ENCODE measurements at places on chromosomes 5 and 9. TPM values are rescaled to one million over a fixed set of nuclear protein-coding genes. Genes with fewer than 3 reads are reported as not detected.

Gene GAS1
- total RNA-seq, result 2.3 TPM

Gene TNFSF15
- total RNA-seq, result 48.1 TPM

Gene GRXCR2
- total RNA-seq, result not detected

Gene RNF183
- total RNA-seq, result not detected

Gene TMEM171
- 2.3 TPM for total RNA-seq

Gene NOXA1
- total RNA-seq, result 1.7 TPM

Gene LHX3
- total RNA-seq, result not detected

Gene FYB1
- not detected for total RNA-seq

Gene SLCO6A1
- not detected for total RNA-seq

Gene ARID3C
- not detected for total RNA-seq

Gene MCTP1
- 9.0 TPM for total RNA-seq

Gene F2R
- 368 TPM for total RNA-seq

GRCh38 chr5:5062525-5063302 is 77.4 kb upstream of the ADAMTS16 start:
- no peak for DNase-seq

GRCh38 chr5:122030251-122030650 is 47.8 kb downstream of the LOX start:
- DNase-seq, result no peak

- DNase-seq, result no peak
Measured at GRCh38 chr5:76791461-76791860, 27.4 kb upstream of the F2RL1 start.

DNA sequence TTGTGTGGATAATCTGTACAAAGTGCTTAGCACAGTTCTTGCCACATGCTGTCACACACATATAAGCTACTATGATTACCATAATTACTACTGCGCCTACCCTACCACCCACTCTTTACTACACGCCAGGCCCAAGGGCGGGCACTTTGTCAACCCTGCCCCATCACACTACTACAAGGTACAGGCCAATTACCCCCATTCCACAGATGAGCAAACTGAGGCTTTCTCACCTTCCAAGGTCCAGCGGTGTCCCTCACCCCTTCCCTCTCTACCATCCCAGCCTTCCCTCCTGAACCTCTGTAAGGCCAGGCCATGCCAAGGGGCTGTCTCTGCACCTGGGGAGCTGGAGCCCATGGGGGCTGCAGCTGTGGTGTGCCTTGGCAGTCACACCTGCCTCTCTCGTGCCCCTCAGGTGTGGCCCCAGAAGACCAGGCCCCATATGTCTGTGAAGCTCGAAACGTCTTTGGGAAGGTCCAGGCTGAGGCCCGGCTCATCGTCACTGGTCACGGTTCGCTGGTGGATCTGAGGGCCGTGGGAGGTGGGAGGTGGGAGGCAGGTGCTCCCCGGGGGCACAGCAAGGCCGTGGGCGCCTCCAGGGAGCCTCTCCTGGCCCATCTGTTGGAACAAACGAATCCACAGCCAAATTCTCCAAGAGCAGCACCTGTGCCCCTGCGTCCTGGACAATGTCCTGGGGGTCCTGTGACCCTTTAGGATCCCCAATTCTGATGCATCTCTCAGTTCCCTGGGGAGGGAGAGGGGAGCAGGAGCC is 54.6 kb downstream of the HMCN2 start:
- no peak for DNase-seq

GRCh38 chr9:129569502-129570449 is 51.1 kb downstream of the C9orf50 start:
- no peak for DNase-seq

DNA sequence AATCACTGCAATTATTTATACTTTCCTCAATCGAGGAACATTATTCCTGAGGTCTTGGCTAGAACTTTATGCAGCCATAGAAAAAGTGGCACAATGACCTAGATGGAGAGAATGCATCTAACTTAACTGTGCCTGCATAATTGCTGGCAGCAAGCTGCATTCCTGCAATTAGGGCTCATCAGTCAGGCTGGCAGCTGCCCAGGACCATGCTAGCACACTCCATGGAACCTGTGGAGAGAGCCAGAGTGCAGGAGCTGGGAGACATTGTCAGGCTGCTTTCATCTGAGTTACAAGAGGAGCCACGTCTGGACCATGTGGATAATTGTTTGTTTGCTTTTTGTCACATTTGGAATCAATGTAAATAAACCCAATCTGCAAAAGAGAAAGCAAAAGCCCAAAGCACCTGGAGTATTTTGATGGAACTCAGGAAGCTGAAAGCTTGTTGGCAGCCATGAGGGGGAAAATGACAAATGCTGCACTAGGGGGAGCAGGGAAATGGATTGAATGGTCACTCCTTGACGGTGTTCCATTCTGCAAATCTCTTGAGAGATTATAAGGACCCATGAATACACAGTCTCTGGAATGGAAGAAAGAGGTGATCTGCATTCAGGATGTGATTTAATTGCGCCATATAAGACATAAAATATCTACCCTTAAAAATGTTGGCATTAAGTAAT is 839.9 kb downstream of the MAT2B start:
- no peak for DNase-seq

- no peak for DNase-seq
Measured at GRCh38 chr5:6362846-6363245, 15.5 kb downstream of the MED10 start.

DNA sequence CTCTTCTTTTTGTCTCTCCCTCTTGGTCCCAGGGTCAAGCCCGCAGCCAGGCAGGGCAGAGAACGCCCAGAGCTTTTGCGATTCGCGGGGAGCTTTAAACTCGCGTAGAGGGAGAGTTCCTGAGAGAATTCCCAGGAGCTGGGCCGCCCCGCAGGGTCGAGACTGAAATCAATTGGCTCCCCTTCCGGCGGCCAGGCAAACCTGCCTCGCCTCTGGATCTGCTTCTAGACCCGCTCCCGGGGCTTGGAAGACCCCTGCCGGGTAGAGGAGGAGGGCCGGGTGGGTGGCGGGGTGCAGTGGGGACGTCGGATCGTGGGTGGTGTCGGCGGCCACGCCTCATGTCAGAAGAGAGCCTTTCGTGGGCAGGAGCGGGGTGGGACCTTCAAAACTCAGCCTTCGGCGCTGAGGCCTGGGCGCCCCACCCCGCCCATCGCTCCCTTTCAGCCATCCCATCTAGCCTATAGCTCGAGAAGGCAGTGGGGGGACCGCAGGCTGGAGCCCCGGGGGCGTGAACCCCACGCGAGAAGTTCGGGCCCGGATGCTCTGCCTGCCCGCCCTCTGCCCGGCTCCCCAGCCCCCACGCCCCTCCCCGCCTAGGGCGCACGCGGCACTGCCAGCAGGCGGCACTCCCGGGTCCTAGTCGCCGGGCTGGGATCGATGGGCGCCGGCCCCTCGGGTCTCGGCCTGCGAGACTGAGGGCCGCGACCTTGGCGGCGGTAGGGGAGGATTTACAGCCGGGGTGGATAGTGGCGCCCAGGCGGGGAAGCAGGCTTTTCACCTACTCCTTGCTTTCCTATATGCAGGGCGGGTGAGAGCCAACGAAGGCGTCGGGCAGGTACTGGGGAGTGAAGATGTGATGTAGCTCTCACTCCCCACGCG is 6.1 kb downstream of the PRDM6 start:
- no peak for DNase-seq

DNA sequence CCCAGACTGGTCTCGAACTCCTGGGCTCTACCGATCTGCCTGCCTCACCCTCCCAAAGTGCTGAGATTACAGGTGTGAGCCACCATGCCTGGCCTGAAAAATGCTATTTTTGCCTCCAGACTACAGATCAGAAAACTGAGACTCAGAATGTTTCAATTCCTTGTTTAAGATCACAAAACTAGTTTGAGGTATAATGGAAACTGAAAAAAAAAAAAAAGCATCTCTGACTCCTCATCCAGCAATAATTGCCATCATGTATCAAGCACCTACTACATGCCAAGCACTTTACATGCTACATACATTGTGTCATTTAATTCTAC is 35.6 kb downstream of the PLAC8L1 start:
- DNase-seq, result no peak

- no peak for DNase-seq
Measured at GRCh38 chr5:95668216-95668615, 14.6 kb downstream of the SPATA9 start.

DNA sequence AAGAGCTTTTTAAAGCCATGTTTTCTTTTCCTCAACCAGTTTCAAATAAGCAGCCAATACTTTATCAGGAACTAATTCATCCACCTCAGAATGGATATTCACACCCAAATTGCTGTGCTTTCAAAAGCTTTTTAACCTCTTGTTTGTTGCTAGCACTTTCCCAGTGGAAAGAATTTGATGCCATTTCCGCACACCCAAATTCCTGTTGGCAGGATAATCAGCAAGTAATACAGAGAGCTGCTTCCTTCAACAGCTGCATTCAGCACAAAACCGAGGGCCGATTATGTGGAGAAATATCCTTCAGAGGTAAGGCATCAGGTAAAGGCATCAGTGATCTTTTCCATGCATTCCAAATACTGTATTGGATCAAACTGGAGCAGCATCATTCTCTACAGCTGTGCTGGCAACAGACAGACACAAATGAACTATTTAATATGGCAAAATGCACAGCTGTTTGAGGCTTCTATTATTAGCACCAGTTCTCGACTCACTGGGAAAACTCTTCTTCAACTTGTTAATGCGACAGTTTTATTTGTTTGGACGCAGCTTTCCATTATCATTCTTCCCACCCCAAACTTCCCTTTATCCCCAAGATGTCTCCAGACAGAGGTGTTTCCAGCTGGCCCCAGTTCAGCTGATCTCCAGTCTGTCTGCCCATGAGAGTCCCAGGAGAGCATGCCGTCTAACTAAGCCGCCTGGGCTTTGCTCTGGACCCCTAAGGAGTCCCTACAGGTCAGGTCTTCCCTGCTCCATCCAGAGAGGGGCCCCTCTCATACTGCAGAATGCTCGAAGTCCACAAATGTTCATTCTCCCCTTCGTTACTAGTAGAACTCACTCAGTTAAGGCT is 22.2 kb upstream of the MGAT1 start:
- no peak for DNase-seq

DNA sequence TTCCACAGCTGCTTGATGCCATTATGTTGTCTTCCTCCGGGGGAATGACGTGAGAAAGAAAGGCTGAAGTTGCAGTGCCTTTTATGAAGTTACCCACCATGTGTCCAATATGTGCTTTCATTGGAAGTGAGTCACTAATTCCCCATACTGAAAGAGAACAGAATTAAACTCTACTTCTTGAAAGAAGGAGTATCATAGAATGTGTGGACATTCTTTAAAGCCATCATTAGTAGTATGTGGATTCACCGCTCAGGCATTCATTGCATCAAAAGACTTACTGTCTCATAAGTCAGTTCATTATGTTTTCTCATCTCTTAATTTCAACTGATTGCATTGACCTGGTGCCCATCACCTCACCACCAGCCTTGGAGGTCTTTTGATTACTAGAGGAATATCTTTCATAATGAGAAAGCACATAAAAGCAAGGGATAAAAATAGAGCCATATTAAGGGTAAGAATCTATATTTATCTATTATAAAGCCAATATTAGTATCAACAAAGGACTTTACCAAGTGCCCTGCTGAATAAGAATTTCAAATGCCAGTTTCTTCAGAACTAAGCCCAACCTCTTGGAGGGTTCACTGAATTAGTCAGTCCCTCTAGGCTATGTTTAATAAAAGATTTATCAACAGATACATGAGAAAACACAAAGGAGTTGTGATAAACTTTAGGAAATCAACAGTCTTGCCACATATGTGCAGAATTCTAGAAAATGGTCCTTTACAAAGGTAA is 516.1 kb downstream of the NTRK2 start:
- DNase-seq, result no peak

DNA sequence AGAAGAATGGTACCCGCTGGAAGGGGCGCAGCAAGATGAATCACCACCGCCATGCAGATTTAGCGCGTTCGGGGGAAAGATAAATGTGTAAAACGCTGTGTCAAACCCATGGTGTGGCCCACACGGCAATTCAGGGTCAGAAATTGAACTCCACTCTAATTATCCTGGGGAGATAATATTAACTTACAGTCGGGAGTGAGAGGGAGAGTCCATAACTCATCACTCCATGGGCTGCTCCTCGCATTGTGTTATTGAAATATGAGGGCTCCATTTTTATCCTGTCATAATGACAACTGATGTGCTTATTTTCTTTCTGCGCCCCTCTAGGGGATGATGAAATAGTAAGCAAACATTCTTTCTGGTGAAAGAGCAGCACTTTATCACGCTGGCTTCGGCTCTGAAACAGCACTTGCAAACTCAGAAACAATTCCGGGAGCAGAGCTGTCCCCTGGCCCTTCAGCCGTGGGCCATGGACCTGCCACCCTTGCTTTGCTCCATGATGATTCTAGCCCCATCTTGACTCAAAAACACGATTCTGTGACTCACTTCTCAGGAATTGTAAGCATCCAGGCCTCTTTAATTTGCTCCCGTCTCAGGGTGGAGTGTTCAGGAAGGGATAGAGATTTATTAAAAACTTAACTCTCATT is 431.6 kb downstream of the IRX1 start:
- DNase-seq, result no peak

DNA sequence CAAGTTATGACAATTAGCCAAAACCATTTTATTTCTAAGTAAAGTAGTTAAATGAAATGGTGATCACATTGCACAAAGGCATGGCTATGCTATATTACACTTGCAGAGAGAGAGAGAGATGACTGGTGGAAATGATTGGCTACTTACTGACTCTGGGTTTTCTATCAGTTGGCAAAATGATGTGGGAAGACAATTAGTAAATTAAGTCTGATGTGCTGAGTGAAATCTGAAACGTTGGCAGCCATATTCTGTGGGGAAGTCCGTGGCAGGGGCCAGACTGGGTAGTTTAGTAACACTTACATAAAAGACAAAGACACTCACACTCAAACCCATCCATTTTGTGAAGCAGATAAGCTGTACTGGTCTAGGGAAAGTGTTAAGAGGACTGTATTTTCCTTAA is 61.6 kb downstream of the ANXA1 start:
- no peak for DNase-seq

DNA sequence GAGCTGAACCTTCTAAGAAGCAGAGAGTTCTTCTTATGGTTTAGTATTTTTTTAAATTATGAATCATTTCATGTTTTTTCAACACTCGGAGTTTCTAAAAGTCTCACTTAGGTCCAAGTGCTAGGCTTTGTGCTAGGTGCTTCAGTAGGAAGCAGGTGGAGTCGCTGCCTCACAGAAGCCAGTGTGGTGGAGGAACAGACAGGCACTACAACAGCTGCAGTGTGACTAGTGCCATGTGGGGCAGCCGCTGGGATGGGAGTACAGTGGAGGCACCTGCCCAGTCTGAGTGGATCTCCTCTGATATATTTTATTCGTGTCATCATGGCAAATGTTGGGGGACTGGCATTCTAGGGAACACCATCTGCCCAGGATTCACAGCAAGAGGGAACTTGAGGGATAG is 15.3 kb downstream of the PCDHGC5 start:
- DNase-seq, result no peak

GRCh38 chr5:134449167-134449566 is 37.5 kb upstream of the CDKN2AIPNL start:
- no peak for DNase-seq

- no peak for DNase-seq
Measured at GRCh38 chr5:5613261-5613990, 190.9 kb downstream of the ICE1 start.
